AML-193 (cell line): ENCODE measurements at places on chromosomes 6 and 20.

GRCh38 chr20:40497899-40498691, 190.9 kb downstream of the MAFB start:
- DNase-seq, result peak; percentile 95

- DNase-seq, result no peak
Observed at GRCh38 chr6:102662851-102663250, 1269.3 kb downstream of the GRIK2 start.

- DNase-seq, result no peak
Observed at GRCh38 chr20:58634521-58635278, 16.4 kb upstream of the STX16 start.

- no peak for DNase-seq
Observed at GRCh38 chr6:74000666-74001490, 304.9 kb downstream of the CD109 start.

- no peak for DNase-seq
Observed at GRCh38 chr6:4074478-4075235, 4.3 kb downstream of the FAM217A start.

GRCh38 chr6:119446609-119447008, 97.0 kb upstream of the MAN1A1 start:
- DNase-seq, result no peak

DNA sequence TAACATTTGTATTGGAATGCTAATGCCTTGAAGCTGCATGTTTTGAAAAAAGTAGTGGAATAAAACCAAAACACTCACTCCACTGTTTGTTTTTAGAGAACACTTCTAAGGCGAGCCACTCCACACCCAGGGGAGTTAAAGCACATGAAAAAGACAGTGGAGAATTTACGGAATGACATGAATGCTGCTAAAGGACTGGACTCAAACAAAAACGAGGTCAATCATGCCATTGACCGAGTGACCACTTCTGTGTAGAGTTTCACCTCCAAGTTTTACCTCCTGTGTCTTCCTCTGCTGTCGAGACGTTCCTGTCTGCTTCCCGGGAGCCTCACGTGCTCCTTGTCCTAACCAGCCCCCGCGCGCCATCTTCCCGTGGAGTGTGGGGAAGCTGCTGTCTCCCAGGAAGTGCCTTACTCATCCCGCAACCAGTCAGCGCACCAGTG, 127.8 kb downstream of the LRRC1 start:
- DNase-seq, result no peak

- no peak for DNase-seq
Observed at GRCh38 chr6:37793067-37793466, 26.5 kb upstream of the ZFAND3 start.

DNA sequence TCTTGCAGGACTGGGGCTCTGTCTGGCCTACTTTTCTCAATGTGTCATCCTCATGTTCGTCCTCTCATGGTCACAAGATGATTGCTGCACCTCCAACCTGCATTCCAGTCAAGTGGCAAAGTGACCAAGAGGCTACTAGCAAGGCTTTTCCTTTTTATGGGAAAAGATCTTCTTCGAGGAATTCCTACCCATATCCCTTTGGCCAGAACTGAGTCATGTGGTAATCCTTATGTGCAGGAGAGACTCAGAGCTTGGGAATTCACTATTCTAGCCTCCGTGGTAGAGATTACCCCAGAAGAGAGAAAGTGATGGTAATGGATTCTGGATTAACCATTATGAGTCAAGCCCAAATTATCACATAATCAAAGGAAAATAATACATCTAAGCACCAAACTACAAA, 162.7 kb downstream of the KCNQ5 start:
- no peak for DNase-seq

DNA sequence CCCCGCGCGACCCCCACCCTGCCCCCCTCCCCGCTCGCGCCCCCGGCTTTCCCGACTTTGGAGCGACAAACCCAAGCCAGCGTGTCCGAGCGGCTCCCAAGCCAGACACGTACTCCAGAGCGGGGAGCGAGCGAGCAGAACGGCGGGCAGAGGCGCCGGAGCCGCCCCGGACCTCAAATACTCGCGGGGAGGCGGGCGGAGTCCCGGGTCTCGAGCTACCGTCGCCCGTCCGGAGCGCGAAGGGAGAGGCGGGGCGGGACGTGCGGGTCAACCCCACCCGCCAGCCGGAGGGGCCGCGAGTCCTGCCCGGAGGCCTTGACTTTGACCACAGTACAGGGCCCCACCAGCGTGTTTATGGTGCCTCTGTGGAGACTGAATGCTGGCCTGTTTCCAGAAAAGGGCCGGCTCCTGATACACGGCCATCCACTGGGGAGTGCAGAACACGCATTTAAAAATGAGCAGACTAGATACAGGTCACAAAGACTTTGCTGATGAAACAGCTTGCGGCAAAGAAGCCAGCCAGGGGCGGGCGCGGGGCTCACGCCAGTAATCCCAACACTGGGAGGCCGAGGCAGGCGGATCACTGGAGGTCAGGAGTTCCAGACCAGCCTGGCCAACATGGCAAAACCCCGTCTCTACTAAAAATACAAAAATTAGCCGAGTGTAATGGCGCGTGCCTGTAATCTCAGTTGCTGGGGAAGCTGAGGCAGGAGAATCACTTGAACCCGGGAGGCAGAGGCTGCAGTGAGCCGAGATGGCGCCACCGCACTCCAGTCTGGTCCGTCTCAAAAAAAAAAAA, at the start of gene SERPINB6:
Gene SERPINB6 (minus strand): TSS at position 148 of the 799 bp plus-strand sequence. CDS start 12,235 bp downstream, outside the sequence.
- peak; percentile 57 for DNase-seq

DNA sequence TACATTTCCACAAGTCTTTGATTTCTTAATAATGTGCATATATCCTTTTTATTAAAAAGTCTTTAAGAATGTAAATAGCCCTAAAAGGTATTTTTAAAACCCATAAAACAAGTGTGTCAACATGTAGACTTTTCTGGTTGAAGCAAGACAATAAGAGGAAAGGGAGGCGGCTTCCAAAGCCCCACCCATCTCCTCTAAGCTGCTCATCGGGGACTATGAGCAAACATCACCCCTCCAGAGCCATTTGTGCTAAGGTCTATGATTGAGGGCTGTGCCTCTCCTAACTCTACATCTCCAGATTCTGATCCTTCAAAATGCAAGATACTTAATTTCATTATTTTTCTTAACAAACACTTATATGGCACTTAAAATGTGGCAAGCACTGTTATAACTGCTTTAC, 2.5 kb upstream of the NAA20 start:
- no peak for DNase-seq

DNA sequence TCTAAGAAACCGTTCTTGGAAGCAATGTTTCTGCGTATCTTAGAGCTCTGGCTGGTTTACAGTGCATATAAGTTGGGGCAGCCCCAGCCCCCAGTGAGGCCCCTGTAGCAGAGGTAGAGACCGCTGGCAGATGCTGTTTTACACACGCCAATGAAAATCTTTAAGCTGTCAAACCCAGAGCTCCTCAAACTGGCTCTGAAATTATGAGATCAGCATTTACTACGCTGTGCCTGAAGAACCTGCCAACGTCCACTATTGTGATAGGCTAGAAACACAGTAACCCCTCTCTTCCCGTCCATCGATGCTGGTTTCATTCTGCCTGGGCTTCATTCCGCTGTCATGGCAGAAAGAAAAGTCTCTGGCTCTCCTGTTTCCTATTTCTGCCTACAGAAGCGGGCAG, 160.6 kb downstream of the SMOC2 start:
- DNase-seq, result no peak

DNA sequence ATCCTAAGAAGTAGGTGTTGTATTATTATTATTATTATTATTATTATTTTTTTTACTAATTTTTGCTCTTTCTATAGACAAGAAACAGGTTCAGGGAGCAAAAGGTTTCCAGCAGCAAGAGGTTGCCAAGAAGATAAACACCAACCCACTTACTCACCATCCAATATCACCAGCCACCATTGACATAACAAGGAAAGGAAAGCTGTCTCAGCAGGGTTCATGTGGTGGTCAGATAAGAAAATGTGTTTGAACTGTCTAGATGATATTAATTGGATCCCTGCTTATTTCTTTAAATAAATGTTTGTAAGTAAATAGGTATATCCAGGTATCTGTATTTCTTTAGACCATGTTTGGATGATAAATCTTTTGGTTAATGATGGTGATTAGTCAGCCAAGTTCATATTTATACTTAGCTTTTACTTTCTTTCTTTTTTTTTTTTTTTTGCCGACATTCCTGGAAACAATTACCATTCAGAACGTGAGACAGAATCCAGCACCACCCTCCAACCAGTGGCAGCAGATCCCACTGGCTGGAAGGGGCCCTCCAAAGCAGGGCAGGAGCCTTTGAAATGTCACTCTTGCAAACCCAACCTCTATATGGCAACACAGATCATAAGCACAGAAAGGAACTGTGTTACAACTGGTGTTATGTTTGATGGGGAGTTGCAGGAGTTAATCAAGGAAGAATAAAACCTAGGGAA, 139.2 kb upstream of the ECI2 start:
- no peak for DNase-seq
